ENCODE measurements at places on chromosomes 6 and 20. TPM values are rescaled to one million over a fixed set of nuclear protein-coding genes. Genes with fewer than 3 reads are reported as not detected.

HDGFL1 gene
- not detected for total RNA-seq

GINS1 gene
- 27.9 TPM for total RNA-seq

DNA sequence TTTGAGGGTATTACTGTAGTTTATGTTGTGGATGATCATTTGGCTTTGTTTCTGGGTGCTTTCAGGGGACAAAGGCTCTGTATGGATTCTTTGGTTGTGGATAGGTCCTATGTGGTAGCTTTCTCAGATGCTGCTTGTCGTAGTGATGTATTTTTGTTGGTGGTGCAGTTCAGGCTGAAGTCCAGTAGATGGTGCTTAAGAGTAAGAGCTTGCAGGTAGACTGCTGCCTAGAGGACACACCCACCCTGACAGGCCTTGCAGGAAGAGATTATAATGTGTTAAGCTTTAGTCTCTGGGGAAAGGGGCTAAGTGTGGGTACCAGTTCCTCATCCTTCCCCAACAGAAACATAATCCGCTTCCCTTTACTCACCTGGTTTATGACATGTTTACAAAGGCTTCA is 62.6 kb upstream of the ADGRB3 start:
- peak; percentile 55 for DNase-seq

- DNase-seq, result no peak
Observed at GRCh38 chr20:4812641-4813075, 90.9 kb downstream of the PRND start.

DNA sequence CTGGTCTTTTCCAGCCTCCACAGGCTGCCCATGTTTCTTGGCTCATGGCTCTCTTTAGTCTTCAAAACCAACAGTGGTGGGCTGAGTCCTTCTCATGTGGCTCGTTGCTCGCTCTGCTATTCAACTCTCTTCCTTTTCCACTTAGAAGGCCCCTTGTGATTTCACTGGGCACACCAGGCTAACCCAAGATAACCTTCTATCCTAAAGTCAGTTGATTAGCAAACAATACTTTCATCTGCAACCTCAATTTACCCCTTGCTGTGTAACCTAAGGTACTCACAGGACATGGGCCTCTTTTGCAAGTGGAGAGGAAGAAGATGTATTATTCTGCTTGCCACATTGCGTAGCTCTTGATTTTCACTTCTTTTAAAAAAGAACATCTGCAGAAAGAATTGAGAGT is 79.6 kb downstream of the UTRN start:
- no peak for DNase-seq

Data from HT1080 (cell line).